ENCODE measurements at places on chromosomes 4 and X. TPM values are rescaled to one million over a fixed set of nuclear protein-coding genes. Genes with fewer than 3 reads are reported as not detected.

The PABPC1L2A gene
- not detected for total RNA-seq

The GABRG1 gene
- not detected for total RNA-seq

The XAGE2 gene
- not detected for total RNA-seq

The MCF2 gene
- 0.25 TPM for total RNA-seq

The TMEM31 gene
- total RNA-seq = not detected

The TCEAL8 gene
- 40.3 TPM for total RNA-seq

The NCAPG gene
- 1.5 TPM for total RNA-seq

The FAAH2 gene
- 10.6 TPM for total RNA-seq

The GPR34 gene
- total RNA-seq = 3.2 TPM

The CCDC160 gene
- total RNA-seq = not detected

The TMEM150C gene
- 10.6 TPM for total RNA-seq

- no peak for DNase-seq
Observed at GRCh38 chr4:107792711-107793110, 32.0 kb upstream of the SGMS2 start.

- DNase-seq = no peak
Observed at GRCh38 chrX:119190091-119190681, 45.9 kb upstream of the PGRMC1 start.

DNA sequence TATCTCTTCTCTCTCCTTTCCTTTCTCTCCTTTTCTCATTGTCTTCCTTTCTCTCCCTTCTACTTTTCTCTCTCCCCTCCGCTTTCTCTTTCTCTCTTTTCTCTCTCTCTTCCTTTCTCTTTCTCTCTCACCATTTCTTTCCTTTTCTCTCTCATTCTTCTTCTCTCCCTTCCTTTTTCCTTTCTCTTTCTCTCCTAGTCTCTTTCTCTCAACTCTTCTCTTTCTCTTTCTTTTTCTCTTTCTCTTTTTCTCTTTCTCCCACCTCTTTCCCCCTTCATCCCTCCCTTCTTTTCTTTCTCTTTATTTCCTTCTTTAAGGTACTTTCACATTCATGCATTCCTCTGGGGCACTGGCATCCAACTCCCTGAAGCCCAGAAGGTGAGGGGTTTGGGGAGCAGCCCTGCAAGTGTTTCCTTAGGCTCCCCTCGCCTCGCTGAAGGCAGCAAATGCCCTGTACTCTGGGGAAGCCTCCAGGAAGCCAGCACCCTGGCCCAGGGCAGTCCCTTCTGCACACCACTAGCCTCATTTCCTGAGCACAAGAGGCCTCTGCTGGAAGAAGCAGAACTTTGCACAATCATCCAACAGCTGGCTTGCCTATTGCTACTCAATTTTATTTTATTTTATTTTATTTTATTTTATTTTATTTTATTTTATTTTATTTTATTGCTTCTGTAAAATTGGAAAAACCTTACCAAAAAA is 124.2 kb downstream of the NFKB1 start:
- DNase-seq = no peak

DNA sequence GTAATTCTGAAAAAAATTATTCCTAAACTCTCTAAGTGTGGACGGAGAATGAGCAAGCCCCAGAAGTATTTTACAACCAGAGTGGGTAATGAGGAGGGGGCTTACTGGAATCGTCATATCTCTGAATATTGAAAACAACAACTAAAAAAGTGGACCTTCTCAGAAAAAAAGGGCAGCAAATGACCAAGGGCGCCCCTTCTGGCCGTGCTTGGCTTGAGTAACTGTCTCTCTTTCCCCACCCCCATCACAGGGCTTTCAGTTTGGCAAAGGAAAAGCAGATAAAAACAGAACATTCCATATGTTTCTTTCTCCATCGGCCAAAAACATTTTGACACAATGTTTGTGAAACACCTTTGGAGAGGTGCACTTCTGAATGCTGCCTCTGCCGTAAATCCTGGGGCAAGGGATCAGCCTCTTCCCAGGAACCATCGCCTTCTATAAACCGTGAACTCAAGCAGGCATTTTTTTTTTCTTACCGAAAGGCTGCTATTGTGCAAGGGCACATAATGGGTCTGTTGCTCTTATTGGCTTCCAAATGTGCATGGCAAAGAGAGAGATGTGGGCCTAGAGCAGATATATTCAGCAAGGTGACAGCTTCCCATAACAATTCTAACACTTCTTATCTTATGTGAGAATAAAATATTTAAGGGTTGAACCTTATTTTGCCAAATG is 115.4 kb downstream of the PARM1 start:
- DNase-seq = no peak

DNA sequence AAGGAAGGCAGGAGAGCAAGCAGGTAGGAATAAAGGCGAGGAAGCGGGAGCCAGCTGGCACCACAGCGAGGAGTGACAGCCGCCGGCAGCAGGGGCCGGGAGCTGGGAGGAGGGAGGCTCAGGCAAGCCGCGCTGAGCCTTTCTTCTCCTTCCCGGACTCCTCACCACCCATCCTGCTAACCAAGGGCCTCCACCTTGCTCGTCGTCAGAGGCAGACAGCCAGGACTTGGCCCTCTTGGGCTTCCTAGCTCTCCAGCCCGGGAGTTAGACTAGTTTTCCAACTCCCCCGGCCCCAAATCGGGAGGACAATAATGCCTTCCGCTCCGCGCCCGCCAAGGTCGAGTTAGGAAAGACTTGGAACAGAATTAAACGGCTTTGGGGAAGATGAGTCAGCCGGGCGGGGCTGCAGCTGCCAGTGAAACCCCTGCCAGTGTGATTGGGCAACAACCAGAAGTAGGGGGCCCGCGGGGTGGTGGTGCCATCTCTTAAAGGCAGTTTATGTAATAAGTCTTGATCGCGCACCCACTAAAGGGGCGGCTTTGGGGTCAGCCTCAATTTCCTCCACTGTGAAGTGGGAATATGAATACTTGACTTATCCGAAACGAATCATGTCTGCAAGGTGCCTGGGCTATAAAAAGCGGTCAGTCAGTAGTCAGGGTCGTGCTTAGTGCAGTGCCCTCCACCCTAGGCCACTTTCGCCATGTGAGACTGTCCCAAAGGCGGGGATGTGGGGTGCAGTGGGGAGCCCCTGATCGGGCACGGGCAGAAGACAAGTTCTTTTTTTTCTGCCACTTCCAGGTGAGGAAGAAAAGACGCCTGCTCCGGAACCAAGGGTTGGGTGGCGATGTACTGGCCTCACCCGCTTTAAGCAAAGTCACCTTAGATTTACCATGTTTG is 6.7 kb upstream of the HSD17B10 start:
- no peak for DNase-seq

- DNase-seq = no peak
Observed at GRCh38 chr4:73013310-73013709, 56.2 kb downstream of the COX18 start.

- no peak for DNase-seq
Observed at GRCh38 chrX:148498067-148498466, 2.4 kb upstream of the AFF2 start.

GRCh38 chr4:171644430-171645057 is 168.7 kb upstream of the GALNTL6 start:
- DNase-seq = no peak

DNA sequence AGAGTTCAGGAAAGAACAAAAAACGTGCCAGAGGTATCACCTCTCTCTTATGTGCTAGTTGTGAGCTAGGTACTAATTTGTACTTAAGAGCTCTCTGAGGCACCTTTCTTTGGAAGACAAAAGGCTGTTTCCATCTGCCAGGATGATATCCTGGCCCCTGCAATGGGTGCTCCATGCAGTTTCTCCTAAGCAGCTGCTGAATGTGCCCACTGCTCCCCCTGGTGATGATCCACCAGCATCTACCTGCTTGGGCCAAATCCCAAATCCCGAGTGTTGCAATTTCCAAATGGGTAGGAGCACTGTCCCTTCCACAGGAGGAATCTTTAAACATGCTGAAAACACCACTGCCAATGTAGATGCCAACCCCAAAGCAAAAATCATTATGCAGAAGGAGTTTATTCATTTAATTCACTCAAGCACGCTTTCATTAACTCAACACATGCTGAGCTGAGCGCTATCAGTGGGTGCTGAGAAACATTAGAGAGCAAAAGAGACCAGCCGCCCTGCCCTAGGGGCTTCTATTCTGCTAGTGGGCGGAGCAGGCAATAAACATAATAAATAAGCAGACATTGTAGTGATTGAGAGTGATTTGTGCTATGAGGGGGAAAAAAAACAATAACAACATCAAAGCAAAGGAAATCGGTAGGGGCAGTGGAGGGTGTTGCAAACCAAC is 69.6 kb upstream of the C4orf50 start:
- no peak for DNase-seq

DNA sequence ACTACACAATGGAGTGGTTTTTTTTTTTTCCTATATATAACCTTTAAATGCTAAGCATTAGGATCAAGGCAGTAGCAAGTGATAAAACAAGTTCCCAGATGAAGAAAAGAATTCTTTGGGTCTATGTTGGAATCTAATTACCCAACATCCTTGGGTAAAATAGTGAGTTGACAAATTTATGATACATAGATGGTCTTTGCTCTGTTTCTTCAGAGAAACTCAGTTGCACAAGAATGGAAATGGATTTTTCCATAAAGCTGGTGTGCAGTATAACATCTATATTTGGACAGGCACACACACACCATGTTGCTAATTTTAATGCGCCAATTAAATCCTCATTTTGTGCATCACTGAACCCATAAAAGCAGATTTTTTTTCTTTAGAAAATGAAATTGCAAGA is 137.0 kb upstream of the MED14 start:
- no peak for DNase-seq

DNA sequence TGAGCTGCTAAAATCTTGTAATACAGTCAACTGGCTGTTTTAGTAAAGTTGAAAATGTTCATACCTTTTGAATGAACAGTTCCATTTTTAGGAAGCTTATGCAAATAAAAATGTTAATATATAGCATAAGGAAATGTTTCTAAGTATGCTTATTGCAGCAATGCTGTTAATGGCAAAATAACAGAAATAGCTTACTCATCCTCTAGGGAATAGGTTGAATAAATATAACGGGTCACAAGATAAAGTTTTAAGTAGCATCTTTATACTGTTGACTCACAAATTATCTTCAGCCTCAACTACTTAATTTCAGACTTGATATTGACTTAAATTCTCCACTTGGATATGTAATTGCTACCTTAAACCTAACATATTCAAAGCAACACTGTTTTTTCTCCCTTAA is 27.7 kb downstream of the HERC3 start:
- no peak for DNase-seq

- no peak for DNase-seq
Observed at GRCh38 chr4:26086621-26087441, 172.8 kb downstream of the SMIM20 start.

DNA sequence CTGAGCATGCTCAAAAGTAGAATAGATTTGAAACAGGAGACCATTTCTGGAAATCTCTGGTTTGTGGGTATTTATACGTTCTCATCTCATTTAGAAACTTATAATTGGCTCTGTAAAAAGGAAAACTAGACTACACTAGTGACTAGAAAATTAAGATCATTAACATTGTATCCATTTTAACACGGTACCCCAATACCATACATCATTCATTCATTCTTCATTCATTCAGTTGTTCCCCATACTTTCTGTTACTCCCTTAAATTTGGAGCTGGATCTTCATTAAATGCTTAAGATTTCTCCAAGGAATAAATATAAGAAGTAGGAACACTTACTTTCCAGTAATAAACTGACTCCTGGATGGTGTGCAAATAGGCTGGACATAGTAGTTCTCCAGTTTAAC is 1.3 kb downstream of the ARSJ start:
- DNase-seq = no peak

DNA sequence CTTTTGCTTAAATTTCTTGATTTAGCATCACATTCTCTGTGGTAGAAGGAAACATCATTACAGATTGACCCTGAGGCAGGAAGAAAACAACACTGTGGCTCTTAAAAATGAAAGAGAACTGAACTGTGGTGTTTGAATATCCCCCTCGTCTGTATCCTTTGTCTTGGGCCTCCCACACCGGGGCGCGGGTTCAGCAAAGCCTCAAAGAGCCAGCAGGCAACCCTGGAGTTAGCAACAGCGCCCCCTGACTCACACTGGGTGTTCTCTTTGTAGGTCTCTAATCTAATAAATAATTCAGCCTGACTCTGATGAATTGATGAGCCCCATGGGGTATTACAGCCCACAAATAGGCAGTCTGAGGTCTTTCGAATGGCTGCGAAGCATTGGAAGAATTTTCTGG is 46.1 kb upstream of the CTSO start:
- DNase-seq = no peak

DNA sequence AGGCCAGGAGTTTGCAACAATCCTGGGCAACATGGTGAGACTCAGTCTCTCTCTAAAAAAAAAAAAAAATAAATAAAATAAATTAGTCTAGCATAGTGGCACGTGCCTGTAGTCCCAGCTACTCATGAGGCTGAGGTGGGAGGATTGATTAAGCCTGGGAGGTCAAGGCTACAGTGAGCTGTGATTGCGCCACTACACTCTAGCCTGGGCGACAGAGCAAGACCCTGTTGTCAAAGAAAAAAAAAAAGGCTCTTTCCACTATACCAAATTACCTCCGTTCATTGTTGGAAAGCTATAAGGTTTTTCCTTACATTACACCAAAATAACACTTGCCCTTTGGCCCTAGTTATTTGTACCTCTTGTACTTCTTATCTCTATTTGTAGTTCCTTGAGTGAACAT is 9.9 kb upstream of the PRSS48 start:
- no peak for DNase-seq

DNA sequence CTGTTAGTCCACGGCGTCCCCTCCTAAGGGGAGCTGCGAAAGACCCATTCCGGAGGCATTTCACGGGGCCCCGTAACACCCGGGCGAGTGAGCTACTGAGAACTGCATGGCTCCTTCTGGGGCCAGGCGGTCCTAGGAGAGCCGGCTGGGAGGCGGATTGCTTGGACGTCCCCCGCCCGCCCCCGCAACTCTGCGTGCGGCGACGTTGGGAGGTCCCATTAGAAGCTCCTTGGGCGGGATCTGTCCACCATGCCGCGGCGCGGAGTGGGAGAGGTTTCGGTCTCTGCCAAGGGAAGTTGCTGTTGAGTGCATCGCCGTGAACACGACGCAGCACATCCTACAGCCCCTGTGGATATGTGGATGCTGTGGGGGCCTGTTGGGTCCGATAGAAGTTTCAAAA is 85.4 kb upstream of the IGFBP7 start:
- DNase-seq = no peak

DNA sequence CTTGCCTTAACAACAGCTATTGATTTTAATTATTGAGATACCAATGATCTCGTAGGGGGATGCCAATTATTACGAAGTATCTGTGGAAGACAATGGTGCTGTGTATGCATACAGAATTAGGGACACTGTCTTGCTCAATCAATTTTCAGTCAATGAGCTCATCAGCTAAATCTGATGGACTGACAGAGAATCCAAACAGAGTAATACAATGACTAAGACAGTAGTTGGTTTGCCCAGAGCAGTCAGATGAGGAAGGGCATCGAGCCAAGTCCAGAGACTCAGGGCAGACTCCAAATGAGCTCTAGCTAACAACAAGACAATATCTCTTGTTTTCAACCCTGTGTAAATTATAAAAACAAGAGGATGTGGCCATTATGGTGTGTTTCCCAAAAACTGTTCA is 14.7 kb upstream of the GSX2 start:
- DNase-seq = no peak

DNA sequence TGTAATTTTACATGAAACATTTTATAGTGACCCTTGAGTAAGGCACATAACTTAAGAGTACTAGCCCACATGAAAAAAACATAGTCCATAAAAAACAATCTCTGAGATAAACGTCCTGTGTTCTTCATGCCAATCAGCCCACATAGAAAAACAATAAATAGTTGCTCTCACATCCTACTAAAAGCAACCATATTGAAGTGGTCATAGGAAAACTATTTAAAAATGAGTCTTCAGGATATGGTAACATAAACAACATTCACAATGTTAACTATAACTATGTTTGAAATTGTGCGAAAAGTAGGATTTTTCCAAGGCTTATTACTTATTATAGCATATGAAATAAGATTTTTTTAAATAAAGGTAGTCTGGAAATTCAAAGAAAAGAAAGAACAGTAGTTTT is 77.1 kb upstream of the EPHA5 start:
- no peak for DNase-seq
